ENCODE measurements at places on chromosomes 7 and 10.

GRCh38 chr10:77287647-77288120 lies 349.9 kb downstream of the KCNMA1 start:
- no peak for DNase-seq

DNA sequence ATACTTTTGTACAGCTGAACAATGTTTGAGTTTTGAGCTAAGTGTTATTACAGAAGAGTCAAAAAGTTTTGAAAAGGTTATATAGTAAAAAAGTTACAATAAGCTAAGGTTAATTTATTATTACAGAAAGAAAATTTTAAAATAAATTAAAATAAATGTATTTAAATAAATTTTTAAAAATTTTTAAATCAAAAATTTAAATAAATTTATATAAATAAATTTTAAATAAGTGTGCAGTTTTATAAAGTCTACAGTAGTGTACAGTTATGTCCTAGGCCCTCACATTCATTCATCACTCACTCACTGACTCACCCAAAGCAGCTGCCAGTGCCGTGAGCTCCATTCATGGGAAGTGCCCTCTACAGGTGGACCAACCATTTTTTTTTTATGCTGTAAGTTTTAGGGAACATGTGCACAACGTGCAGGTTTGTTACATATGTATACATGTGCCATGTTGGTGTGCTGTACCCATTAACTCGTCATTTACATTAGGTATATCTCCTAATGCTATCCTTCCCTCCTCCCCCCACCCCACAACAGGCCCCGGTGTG lies 462.9 kb upstream of the ZMIZ1 start:
- DNase-seq, result peak; percentile 25

- DNase-seq, result no peak
Observed at GRCh38 chr7:45686441-45687184, 112.4 kb downstream of the ADCY1 start.

DNA sequence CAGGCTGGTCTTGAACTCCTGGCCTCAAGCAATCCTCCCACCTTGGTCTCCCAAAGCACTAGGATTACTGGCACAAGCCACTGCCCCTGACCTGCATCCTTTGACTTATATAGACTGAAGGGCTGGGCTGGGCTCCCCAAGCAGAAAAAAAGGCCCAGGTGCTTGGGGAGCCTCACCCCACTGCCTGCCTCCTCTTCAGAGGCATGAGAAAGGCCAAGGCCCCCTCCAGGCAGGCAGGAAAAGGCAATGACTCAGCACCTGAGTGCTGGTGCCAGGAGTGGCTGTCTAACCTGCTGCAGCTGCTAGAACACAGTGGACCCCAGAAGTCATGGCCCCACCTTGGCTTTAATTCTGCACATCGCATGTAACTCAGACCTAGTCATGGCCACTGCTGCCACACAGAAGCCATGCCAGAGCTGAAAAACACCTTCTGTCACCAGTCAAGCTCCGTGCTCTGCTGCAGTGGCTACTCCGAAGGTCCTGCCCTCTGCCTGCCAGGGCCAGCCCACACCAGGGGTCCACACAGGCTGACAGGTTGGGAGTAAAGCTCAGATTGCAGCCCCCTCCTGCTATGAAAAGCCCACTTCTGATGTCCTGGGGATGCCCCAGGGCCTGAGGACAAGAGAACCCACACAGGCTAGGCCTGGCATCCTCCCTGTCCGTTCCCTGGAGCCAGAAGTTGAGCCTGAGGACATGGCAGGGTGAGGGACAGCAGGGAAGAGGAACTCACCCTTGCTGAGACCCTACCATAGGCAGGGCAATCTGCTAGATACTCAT lies 48.5 kb downstream of the GRID1 start:
- no peak for DNase-seq

Measured in fibroblast of upper back skin (primary cell).